ENCODE measurements at places on chromosomes 6 and 20.

DNA sequence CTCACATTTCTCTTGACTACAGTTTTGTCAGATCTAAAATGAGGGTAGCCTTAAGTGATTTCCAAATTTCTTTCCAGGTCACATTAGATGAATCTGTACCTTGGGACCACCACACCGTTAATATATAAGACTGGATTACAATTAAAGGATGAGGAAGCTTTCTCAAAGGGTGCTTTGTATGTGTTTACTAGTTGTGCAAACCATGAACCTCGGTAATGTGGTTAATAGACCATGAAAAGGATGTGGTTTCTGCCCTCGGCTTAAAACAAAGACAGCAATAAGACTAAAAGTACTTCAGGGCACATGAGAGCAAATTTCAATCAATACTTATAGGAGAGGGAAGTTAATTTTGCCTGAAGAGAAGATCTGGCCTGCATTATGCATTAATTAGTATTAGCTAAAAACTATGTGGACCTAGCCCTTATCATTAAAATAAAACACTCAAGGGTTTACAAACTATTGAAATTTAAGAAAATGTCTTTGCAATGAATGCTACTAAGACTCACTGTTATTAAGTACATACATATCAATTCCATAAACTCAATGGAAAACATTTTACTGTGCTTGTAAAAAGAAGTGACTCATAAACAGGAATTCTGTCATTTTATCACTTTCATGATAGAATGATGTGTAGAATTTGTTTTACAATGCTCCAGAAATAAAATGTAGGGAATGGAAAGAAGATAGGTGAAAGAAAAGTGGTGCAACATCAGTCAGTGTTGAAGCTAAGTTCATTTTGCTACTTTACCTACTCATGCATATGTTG lies 936 bp upstream of the TMX4 start:
- no peak for DNase-seq

DNA sequence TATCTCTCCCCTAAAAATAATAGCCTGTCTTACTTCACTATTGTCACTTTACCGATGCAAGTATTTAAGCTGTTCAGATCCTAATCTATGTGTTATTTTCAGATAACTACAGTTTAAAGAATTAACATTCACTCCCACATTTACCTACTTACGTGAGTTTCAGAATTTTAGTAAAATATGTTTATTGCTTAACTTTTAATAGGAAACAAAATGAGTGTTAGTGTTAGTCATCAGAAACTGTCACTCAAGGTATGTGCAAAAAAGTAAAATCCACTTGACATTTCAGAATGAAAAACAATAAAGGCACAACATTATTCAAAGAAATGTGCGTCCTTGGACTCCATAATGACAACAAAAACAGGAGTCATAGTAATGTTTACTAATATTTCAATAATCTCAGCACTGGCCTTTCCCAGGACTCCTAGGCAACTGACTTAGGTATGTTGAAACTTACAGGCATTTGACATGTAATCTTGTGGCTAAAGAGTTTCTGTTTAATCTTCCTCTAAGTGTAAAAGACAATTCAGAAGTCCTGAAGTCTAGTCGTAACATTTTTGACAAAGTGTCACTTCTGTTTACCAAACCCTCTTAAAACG lies 4.5 kb downstream of the ATXN1 start:
- no peak for DNase-seq

GRCh38 chr6:148955441-148955840 lies 208.6 kb downstream of the UST start:
- DNase-seq = no peak

DNA sequence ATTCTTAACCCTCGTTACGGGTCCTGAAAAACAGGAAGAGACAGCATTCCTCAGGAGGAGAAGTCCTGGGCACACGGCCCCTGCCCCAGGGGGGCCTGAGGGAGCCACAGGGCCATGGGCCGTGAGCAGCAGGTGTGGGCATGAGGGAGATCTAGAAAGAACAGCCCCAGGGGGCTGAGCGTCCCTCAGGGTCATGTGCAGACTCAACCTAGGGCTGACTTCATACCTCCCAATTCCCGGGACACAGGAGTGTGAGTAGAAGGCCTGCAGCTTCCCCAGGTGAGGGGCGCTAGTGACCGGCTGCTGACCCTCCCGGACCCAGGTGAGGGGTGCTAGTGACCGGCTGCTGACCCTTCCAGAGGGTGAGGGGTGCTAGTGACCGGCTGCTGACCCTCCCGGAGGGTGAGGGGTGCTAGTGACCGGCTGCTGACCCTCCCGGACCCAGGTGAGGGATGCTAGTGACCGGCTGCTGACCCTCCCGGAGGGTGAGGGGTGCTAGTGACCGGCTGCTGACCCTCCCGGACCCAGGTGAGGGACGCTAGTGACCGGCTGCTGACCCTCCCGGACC lies 35.1 kb downstream of the FRMD1 start:
- no peak for DNase-seq

GRCh38 chr6:6683969-6684833 lies 95.7 kb downstream of the LY86 start:
- no peak for DNase-seq

GRCh38 chr6:101961357-101961756 lies 567.8 kb downstream of the GRIK2 start:
- DNase-seq = no peak

DNA sequence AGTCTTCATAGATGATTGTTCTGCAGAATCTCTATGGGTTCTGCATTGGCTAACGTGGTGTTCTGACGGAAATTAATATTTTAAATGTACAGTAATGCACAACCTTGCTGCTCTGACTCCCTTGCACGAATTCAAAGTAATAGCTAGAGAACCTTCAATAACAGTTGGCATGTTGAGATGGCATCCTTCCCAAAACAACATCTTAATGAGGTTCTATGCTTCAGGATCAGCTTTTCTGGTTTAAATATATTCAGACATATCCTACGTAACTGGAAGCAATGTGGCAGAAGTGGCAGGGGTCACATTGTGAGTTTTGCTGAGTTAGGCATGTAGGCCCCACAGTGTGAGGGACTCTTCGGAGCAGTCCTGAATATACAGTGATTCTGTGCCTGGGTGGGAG lies 25.7 kb downstream of the DSE start:
- no peak for DNase-seq

GRCh38 chr6:35586542-35586941 lies 73.8 kb upstream of the TULP1 start:
- no peak for DNase-seq

DNA sequence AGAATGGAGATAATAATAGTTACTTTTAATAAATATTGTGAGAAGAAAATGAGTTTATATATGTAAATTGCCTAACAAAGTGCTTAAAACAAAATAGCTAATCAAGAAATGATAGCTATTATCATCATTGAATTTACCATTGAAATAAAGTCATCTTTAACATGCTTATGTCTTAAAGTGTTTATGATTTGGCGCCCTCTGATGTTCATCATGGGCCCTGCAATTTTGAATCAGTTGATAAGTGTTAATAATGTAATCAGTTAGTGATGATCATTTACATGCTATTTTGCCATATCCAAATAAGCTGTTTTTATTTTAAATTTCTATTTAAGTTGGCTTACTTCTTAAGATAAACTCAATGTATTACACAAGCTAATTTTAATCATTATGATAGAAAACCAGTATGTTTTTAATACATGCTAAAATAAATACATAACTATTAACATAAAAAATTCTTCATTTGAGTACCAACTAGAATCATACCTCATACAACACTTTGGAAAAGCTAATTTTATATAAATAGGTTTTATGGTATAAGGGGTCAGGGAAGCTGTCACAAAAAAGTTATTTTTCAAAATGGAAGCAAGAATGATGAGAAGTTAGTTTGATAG lies 39.2 kb upstream of the TPD52L1 start:
- peak; percentile 19 for DNase-seq

- DNase-seq = no peak
These were observed 586.8 kb downstream of the RFPL4B start for GRCh38 chr6:112933947-112934346.

Measured in activated CD4-positive, alpha-beta T cell treated with anti-CD3 and anti-CD28 coated beads, Interleukin-2, amount 50 U/mL, for 24 hours (primary cell).